ENCODE measurements at places on chromosomes 12 and 14.

DNA sequence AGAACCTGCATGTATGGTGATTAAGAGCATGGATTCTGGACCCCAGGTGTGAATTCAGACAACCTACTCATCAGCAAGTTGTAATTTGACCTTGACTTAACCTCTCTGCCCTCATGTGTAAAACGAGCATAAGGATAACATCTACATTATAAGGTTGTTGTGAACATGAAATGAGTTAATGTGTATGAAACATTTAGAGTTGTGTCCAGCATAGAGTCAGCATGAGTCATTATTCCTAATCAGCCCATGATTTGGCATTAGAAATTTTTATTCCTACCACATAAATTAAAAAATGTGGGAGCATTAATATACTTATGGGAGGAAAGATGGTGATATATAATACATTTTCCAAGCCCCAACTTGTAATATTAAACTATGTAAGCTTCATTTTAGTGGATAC lies 95.9 kb upstream of the DDHD1 start:
- DNase-seq: no peak

- no peak for DNase-seq
Observed at GRCh38 chr12:102163383-102163782, 34.2 kb downstream of the PMCH start.

DNA sequence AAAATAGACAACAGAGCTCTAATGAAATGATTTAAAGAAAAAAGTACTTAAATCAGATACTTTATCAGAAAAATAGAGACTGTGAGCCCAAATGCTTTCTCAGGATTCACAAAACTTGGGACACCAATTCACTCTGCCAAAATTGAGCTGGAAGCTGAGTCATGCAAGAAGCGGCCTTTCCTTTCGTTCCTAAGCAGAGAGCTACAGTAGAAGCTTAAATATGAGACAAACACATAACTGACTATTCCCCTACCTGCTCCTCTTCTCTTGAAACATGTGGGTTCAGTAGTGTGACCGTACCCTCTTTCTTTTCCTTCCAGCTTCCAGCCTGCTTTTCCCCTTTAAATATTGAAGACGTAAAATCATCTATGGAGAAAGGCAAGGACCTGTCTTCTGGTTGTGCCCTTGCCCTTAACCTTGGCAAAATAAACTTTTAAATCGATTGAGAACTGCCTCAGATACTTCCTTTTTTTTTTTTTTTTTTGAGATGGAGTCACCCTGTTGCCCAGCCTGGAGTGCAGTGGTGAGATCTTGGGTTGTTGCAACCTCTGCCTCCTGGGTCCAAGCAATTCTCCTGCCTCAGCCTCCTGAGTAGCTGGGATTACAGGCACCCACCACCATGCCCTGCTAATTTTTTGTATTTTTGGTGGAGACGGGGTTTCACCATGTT lies 4.4 kb upstream of the SDS start:
- DNase-seq: no peak

- DNase-seq: no peak
Observed at GRCh38 chr14:73397810-73398209, 60.5 kb downstream of the NUMB start.

GRCh38 chr14:23137813-23138535 lies 18.9 kb upstream of the CEBPE start:
- DNase-seq: no peak

DNA sequence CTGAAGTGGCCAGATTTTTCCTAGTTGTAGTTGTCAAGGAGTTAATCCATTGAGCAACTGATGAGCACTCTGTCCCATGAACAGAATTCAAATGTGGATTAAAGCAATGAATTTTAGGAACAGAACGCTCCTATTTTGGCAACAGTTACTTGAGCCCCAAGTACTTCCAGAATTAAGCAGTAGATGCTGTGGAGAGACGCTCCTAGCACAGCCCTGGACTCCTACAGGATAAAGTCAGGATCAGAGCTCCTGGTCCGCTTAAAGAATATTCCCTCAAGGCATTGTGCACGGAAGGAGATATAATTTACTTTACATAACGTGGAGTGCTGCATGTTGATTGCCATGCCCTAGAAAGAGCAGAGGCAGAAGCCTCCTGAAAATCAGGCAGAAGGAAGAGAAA lies 53.4 kb downstream of the FLRT2 start:
- DNase-seq: no peak

DNA sequence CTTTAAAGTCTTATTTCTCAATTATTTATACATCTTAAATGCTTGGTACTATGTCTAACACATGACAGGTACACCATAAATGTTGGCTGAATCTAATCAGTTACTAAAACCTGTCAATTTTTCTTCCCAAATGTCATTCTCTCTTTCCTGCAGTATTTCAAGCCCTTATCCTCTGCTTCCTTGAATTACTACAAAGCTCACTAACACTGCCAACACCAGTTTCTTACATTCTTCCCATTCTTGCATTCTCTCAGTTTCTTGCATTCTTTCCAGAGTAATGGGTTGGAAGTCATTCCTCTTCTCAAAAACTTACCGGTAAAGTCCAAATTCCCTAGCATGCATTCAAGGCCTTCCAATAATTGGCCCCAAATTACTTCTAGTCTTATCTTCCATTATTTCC lies 9.6 kb upstream of the SMARCC2 start:
- no peak for DNase-seq

DNA sequence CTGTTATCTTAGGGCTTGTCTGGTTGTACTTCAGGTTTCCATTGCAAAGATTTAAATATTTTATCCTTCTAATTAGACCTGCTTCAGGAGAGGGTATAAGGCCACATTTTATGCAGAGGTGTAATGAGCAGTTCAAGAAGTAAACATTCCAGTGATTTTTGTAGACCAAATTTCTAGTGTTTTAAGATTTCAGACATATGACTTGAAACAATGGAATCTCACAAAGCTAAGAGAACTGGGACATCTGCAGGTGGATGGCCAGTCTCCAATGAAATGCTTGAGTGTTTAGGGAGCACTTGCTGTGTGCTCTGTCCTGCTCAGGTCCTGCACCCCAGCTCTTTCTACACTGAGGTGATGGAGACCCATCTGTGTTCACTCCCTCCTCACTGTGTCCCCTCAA lies 7.9 kb downstream of the C14orf132 start:
- no peak for DNase-seq

- DNase-seq: peak; percentile 23
Observed at GRCh38 chr12:56836317-56836716, 73.2 kb downstream of the HSD17B6 start.

- DNase-seq: no peak
Observed at GRCh38 chr12:19140381-19141236, 11.1 kb downstream of the PLEKHA5 start.

- no peak for DNase-seq
Observed at GRCh38 chr12:54378796-54379397, 5.6 kb downstream of the ZNF385A start.

DNA sequence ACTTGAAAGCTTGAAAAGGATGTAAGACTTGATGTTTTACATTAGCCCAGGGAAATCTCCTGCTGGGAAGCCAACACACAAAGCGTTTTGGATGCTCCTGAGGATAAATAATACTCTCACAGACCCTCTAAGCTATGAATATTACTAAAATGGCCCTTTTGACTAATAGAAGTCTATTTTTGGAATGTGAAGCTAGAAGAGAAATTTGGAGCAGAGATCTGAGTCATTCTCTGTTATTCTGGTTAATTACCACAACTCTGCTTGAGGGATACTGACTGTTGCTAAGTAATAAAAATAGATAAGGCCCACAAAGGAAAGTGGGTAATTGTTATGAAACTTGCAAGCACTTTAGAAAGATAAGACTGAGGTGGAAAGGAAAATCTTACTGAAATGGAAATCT lies 346.2 kb upstream of the STXBP6 start:
- DNase-seq: no peak

DNA sequence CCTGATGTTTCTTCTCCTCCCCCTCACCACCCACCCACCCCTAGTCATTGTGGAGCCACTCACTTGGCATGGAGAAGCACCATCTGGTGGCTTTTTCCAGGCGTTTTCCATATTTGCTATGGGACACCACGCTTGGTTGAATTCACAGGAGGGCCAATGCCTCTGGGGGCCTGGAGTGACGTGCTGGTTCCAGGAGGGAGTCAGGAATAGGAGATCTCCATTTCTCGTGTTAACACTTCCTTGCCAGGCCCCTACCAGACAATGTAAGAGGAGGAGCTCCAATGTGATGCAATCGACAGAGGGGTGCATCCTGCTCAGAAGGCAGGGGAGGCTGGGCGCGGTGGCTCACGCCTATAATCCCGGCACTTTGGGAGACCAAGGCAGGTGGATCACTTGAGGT lies 21.6 kb upstream of the TESC start:
- no peak for DNase-seq

DNA sequence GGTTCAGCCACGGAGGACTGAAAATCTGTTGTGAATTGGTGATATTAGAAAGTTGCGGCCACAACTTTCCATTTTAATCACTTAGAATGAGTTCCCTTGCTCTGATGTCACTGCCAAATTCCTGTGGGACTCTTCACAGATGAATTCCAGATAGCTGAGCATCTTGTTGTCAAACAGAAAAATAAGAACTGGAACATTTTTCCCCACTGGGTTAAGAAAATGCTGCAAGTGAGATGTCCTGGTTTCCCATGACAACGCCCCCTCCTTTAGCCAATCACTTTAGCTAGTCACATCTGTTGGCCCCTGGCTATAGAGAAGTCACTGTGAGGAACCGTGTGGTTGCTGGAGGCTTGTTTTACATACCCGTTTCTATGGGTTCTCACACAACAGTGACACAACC lies 135.9 kb downstream of the KTN1 start:
- DNase-seq: peak; percentile 91

- no peak for DNase-seq
Observed at GRCh38 chr12:53048033-53048779, 1.7 kb upstream of the TNS2 start.

GRCh38 chr14:33452995-33453394 lies 497.9 kb downstream of the EGLN3 start:
- DNase-seq: no peak

DNA sequence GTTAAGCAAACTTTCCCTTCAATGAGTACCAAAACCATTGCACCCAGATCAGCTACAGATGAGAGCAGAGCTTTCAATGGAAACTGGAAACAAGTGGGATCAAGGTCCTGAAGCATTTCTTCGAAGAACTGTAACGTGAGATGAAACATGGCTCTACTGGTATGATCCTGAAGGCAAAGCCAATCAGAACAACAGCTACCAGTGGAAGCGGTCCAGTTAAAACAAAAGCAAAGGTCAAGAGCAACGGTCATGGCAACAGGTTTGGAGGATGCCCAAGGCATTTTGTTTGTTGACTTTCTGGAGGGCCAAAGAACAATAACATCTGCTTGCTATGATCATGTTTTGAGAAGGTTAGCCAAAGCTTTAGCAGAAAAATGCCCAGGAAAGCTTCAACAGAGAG lies 137.9 kb upstream of the CPSF6 start:
- no peak for DNase-seq

DNA sequence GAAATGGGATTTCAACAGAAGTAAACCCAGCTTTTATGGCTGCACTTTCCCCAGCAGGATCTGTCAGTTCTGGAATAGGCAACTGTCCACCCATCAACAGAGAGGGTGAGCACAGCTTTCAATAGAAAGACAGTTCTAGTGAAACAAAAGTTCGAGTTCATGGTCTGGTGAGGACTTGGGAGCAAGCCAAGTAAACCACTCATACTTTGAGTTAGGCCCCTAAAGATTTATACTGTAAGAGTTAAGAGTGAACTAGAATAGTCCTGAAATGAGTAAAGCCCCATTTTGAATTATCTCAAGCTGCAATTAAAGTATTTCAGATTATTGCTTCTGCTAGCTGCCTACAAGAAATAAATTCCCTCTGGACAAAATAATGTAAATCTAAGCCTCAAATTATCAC lies 82.6 kb downstream of the METTL25 start:
- no peak for DNase-seq

DNA sequence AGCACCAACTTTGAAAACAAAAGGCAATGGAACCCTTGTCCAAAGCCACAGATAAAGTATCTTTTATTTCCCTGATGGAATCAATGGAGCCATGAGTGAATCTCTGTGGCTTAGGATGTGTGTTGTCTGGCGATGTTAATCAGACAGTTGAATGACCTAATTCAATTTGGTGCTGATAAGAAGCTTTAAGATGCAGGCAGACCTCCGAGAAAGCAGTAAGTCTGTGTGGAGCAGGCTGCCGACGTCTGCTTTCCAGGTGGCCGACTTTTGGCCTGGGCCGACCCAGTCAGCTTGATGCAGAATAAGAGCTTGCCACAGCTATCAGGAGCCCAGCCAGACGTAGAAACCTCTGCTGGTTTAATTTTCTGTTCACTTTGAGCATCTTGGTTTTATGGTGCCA lies 21.1 kb upstream of the TMEM132C start:
- no peak for DNase-seq

DNA sequence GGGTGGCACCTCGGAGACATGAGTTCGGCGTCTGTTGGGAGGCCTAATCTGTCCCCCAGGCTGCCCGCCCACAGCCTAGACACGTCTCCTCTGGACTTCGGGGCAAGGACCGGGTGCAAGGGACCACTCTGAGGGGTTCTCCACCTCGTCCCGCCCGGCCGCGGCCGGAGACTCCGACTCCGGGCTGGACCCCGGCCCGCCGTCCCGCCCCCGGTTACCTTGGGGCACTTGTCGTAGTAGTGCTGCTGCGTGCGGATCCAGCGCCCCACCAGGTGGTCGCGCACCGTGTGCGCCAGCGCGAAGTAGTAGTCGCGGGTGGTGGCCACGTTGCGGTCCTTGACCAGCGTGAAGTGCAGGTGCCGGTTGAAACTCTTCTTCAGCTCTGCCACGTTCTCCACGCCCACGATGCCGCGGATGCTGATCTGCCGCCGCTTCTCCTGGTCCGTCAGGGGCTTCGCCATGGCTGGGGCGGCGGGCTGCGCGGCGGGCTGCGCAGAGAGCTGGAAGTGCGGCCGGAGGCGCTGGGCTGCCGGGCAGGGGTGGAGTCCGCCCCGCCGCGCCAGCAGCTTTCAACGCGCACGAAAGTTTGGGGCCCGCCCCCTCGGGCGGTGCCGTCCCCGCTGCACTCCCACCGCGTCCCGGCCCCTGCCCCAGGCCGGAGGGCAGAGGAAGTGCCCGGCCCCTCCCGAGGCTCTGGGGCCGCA lies at the start of gene PYGL:
Gene PYGL, minus strand, starts transcription at position 541 of the 704 bp plus-strand sequence. Its CDS starts 80 bp downstream, at position 461.
- no peak for DNase-seq

GRCh38 chr14:49480979-49481498 lies 105.1 kb downstream of the RPS29 start:
- DNase-seq: no peak

DNA sequence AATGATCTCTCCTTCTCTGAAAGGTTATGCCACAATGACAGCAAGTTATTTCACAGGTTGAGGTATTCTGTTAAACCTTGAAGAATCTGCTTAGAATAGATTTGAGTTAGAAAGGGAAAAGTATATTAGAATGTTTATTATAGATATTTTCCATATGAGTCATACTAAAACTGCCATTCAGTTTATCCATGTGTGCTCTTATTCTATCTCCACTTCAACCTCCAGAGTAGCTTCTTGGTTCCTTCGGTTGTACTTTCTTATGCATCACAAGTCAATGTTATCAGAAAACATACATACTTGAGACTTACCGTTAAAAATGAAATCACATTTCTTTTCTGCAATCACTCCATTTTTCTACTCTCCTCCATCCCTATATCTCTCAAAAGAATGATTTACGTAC lies 197.7 kb downstream of the BCAT1 start:
- no peak for DNase-seq
